ENCODE measurements at places on chromosomes 5 and 9. TPM values are rescaled to one million over a fixed set of nuclear protein-coding genes. Genes with fewer than 3 reads are reported as not detected.

DNA sequence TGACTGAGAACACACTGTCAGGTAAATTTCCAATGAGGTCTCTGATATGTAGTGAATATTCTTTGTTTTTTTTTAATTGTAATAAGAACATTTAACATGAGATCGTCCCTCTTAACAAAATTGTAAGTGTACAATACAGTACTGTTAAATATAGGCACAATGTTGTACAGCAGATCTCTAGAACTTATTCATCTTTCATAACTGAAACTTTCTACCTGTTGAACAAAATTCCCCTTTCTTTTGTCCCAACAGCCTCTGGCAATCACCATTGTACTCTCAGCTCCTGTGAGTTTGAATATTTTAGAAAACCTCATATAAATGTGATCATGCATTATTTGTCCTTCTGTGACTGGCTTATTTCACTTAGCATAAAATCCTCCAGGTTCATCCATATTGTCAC, 10.6 kb upstream of the PRLR start:
- H3K4me3 ChIP-seq = no peak overlapping the region
- no peaks in the 10 kb centered on the region for H3K36me3 ChIP-seq
- no peaks in the 10 kb centered on the region for H3K4me1 ChIP-seq
- no peaks in the 10 kb centered on the region for H3K27me3 ChIP-seq

DNA sequence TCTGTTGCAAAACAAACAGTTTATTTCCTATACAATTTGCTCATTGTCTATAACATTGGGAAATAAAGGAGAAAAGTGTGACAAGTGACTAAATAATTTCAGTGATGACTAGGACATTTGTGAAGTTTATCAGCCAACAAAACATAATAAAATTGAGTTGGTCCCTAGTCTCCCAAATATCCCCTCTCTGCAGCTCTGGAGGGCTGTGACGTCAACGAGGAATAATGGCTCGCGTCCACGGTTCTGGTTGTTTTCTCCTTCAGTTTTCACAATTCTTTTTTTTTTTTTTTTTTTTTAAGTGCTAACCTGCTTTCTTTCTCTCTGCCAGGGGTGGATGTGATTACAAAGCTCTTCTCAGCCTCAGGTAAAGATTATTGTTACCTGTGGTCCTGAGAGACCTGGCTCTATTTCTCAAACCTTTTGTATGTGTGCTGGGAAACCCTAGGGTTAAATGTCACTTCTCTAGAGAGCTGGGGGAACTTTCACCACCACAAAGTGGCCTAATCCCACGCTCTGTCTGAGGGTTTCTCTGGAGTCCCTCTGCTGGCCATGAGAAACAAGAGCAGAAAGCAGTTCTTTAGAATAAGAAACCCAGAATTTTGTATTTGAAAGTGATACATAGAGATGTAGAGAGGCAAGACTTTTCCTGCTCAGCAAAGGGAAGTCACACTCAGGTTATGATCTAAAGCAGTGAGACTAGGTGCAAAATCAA, 36.2 kb upstream of the ANKRD55 start:
- no peak overlapping the region for H3K4me3 ChIP-seq
- H3K36me3 ChIP-seq = no peaks in the 10 kb centered on the region
- peaks cover 15% of the 10 kb centered on the region for H3K4me1 ChIP-seq
- H3K27ac ChIP-seq = no peak overlapping the region
- H3K27me3 ChIP-seq = peaks cover 2% of the 10 kb centered on the region

Gene ARL15
- total RNA-seq = 12.3 TPM

GRCh38 chr5:150117945-150118560, 31.7 kb upstream of the CSF1R start:
- peaks cover 4% of the 10 kb centered on the region for H3K4me1 ChIP-seq
- DNase-seq = no peak
- H3K36me3 ChIP-seq = peaks cover 6% of the 10 kb centered on the region
- no peak overlapping the region for H3K27ac ChIP-seq
- no peaks in the 10 kb centered on the region for H3K27me3 ChIP-seq

Gene FCN2
- total RNA-seq = not detected

GRCh38 chr9:117265253-117265652, 149.6 kb downstream of the ASTN2 start:
- H3K4me3 ChIP-seq = no peak overlapping the region
- no peaks in the 10 kb centered on the region for H3K27me3 ChIP-seq
- no peak overlapping the region for H3K27ac ChIP-seq
- no peaks in the 10 kb centered on the region for H3K36me3 ChIP-seq
- DNase-seq = no peak

DNA sequence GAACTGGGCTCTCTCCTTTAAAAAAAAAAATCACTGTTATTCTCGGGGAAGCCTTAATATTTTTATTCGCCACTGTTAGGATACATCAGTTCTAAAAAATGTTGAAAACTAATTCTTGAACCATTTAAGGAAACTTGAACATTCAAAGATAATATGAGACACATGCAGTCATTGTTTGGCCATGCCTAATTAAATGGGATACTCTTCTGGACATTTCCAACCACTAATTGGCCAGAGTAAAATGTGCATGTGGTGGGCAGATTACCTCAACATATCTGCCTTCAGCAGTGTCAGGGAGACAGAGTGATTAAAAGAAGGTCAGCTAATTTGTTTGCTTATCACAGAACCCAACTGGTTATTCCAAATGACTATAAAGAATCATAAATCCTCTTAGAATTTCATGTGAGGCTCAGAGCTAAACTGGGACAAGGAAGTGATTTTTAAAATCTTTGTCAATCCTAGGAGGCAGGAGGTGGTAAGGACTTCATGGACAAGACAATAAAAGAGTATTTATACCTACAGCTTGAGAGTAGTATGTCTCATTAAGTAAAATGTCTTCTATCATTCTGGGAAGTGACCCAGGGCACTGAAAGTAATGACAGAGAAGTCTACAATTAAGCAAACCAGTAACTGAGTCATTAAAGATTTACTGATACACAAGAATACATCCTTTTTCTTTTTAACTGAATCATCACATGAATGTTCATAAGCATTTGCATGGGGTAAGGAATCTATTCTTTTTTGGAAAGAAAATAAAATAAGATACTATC, 242.9 kb upstream of the TRPM3 start:
- no peaks in the 10 kb centered on the region for H3K4me1 ChIP-seq
- H3K36me3 ChIP-seq = no peaks in the 10 kb centered on the region
- no peak overlapping the region for H3K4me3 ChIP-seq
- no peaks in the 10 kb centered on the region for H3K27me3 ChIP-seq

Gene LRRC14B
- total RNA-seq = not detected

- H3K4me3 ChIP-seq = no peak overlapping the region
- H3K27ac ChIP-seq = no peak overlapping the region
- H3K4me1 ChIP-seq = no peaks in the 10 kb centered on the region
- peaks cover 11% of the 10 kb centered on the region for H3K27me3 ChIP-seq
- DNase-seq = no peak
Measured at GRCh38 chr9:3191715-3192114, 334.1 kb downstream of the RFX3 start.

GRCh38 chr5:67903656-67904055, 311.9 kb upstream of the PIK3R1 start:
- H3K27me3 ChIP-seq = peaks cover 4% of the 10 kb centered on the region
- H3K36me3 ChIP-seq = no peaks in the 10 kb centered on the region
- DNase-seq = no peak
- H3K4me1 ChIP-seq = no peaks in the 10 kb centered on the region
- H3K4me3 ChIP-seq = no peak overlapping the region

DNA sequence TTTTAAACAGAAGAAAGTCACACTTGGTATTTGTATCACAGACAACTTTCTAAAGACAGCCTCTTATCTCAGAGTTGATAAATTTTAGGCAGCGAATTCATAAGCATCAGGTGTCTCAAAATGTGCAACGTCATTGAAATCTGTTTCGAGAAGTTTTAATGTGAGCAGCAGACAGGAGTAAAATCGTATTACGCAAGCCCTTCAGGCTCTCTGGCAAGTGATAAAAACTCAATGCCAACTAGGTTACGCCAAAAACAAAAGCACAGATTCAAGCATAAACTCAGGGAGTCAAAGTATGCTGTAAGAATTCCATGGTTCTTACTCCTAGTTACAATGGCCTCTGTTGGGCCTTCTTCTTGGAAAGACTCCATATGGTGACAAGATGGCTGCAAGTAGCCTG, 244.7 kb downstream of the SEMA5A start:
- no peak overlapping the region for H3K4me3 ChIP-seq
- no peak overlapping the region for H3K27ac ChIP-seq
- H3K27me3 ChIP-seq = no peaks in the 10 kb centered on the region
- no peak for DNase-seq

DNA sequence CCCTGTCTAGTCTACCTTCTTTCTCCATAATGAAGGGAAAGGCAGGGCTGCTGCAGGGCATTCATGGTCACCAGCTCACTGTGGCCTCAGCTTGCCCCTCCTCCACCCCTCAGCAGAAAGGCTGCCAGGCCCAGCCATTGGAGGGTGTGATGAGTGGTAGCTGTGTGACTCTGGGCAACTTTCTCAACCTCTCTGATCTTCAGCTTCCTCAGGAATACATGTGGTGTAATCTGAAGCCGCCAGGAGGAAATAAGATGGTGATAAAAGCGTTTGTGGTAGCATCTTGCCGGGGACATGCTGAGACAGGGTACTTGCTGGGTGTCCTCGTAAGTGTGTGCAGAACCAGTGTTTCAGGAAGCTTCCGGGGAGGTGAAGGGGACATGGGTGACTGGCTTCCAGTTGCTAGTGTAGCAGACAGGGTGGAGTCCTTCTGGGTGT, 9.8 kb downstream of the CXCL14 start:
- peaks cover 3% of the 10 kb centered on the region for H3K4me1 ChIP-seq
- no peak for DNase-seq
- H3K36me3 ChIP-seq = no peaks in the 10 kb centered on the region

Gene CDKN2B
- total RNA-seq = 2.3 TPM

DNA sequence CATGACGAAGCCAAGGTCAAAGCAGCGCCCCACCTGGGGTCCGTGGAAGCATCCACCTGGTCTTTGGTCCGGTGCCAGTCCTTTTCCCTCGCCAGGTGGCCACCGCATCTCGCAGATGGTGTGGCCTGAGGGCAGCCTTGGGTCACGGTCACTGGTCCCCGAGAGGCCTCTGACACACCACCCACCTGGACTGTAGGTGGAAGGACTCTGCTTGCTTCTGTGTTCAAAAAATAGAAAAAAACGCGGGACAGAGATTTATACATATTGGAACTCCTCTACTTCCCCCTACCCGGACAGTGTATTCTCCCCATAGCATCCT, 466 bp upstream of the TTC39B start:
- peaks cover 16% of the 10 kb centered on the region for H3K36me3 ChIP-seq
- peaks cover 51% of the 10 kb centered on the region for H3K4me1 ChIP-seq
- H3K27me3 ChIP-seq = no peaks in the 10 kb centered on the region
- no peak for DNase-seq
- peak overlapping the region; percentile 99 for H3K4me3 ChIP-seq

DNA sequence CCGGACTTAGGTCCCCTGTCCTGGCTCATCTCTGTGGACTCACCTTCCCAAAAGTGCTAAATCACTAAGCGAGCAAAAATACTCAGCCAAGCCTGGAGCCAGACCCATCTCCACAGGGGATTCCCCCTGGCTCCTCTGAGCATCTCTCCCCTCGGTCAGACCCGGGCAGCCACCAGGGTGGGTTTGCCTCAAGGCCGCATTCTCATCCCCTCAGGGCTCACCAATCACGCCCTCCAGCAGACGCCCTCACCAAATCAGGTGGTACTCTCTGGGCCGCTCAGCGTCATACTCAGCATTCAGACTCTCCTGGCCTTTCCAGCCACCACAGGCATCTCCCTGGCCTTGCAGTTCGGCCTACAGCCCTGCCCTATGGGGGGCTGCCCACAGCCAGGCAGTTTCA, 49.7 kb downstream of the C5orf15 start:
- no peaks in the 10 kb centered on the region for H3K4me1 ChIP-seq
- H3K4me3 ChIP-seq = no peak overlapping the region
- DNase-seq = no peak
- H3K27me3 ChIP-seq = peaks cover 7% of the 10 kb centered on the region
- no peak overlapping the region for H3K27ac ChIP-seq

- no peaks in the 10 kb centered on the region for H3K27me3 ChIP-seq
- no peak for DNase-seq
- no peaks in the 10 kb centered on the region for H3K4me1 ChIP-seq
Measured at GRCh38 chr5:5044247-5044840, 95.8 kb upstream of the ADAMTS16 start.

- no peaks in the 10 kb centered on the region for H3K27me3 ChIP-seq
- no peak overlapping the region for H3K27ac ChIP-seq
- H3K4me1 ChIP-seq = no peaks in the 10 kb centered on the region
Measured at GRCh38 chr5:117805058-117805457, 1183.3 kb downstream of the DTWD2 start.

- H3K36me3 ChIP-seq = peaks cover 23% of the 10 kb centered on the region
- H3K27me3 ChIP-seq = no peaks in the 10 kb centered on the region
- H3K27ac ChIP-seq = peak overlapping the region; percentile 37
- H3K4me1 ChIP-seq = peaks cover 47% of the 10 kb centered on the region
Measured at GRCh38 chr5:138545919-138546562, 3.0 kb upstream of the ETF1 start.

GRCh38 chr9:95517559-95518425, 1.0 kb upstream of the PTCH1 start:
- H3K4me1 ChIP-seq = peaks cover 15% of the 10 kb centered on the region
- H3K27ac ChIP-seq = no peak overlapping the region
- H3K27me3 ChIP-seq = peaks cover 67% of the 10 kb centered on the region

Gene TMEM215
- not detected for total RNA-seq

DNA sequence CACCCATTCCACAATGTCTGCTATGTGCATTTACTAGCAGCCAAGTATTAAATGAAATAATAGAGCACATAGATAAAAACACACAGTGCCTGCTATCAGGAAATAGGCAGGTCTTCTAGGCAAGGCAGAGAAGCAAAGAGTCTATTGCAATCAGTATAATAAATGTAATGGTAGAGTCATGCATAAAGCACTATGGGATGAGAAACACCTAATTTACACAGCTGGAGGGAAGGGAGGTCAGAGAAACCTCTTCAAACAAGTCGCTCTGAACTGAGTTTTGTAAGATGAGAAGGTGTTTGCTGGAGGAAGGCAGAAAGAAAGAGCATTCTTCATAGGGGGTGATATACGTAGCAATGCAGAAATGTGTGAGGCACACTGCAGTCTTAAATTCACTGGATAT, 341.0 kb upstream of the DMAC1 start:
- H3K4me3 ChIP-seq = no peak overlapping the region
- H3K27ac ChIP-seq = no peak overlapping the region
- DNase-seq = no peak
- H3K27me3 ChIP-seq = no peaks in the 10 kb centered on the region
- no peaks in the 10 kb centered on the region for H3K4me1 ChIP-seq
- H3K36me3 ChIP-seq = no peaks in the 10 kb centered on the region

- no peaks in the 10 kb centered on the region for H3K4me1 ChIP-seq
- no peak for DNase-seq
- no peak overlapping the region for H3K4me3 ChIP-seq
- peaks cover 3% of the 10 kb centered on the region for H3K27me3 ChIP-seq
Measured at GRCh38 chr5:123496892-123497291, 15.1 kb upstream of the CSNK1G3 start.

Data from activated CD8-positive, alpha-beta T cell treated with anti-CD3 and anti-CD28 coated beads, Interleukin-2, amount 10 ng/mL, durations not matched to agents 7 days and 5 days (primary cell).